ENCODE measurements at places on chromosomes 3 and 15.

DNA sequence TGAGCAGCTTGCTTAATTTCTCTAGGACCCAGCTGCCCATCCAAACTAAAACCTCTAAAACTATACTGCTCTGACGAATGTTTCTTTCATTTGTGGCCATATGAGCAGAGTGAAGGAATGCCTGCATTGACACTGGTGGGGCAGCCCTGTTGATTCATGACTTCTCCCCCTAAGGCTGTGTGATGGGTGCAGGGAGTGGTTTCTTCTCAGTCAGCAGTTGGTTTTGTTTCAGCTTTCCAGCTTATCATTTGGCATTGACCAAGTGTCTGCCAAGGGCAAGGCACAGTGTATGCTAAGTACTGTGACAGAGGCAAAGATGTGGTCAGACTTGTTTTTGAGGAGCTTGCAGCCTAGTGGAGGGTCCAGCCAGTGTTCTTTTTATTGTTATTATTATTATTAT lies 4.7 kb downstream of the ABHD6 start:
- no peak for DNase-seq

- DNase-seq, result no peak
Measured at GRCh38 chr3:37259291-37259690, 84.9 kb upstream of the LRRFIP2 start.

- DNase-seq, result no peak
Measured at GRCh38 chr3:197007953-197008352, 21.7 kb downstream of the MELTF start.

DNA sequence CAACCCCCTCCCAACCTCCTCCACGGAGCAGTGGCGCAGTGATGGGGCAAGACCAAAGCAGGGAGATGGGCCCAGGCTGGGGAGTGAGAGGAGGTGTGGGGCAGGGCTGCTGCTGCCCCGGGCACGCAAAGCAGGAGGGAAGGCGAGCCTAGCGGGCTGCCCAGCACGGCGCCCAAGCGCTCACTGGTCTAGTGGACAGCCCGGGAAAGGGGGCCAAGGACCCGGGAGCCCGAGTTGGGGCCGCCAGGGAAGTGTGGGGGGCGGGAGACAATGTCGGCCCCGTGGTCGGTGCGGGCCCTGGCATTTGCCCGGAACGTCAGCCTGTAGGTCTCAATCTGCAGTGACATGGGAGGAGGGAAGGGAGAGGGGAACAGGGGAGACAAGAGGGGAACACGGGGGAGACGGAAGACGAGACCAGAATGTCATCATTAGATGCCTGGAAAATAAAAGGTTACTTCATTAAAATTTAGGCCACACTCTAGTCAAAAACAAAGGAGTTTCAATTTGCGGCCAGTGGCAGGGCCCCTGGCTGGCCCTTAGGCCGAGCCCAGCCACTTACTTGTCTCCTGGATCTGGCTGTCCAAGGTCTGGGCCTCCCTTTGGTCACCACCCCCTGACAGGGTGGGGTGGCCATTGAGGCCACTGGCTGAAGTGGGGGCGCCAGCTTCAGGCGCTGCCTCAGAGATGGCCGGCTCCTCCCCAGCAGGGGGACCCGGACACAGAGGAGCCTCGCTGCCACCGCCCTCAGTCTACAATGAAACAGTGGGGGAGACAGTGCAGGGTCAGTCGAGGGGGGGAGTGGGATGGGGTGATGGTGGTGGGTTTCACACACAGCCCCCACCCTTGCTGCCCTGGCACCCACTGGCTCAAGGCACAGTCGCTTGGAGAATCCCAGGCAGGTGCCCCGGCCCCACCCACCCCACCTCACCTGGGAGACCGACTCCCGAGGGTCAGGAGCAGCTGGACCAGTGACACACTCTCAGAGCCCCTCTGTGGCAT lies 50.0 kb downstream of the DHX30 start:
- no peak for DNase-seq

GRCh38 chr3:63945558-63946096 lies 33.4 kb upstream of the SCAANT1 start:
- no peak for DNase-seq

- no peak for DNase-seq
Measured at GRCh38 chr3:23952646-23953045, 7.6 kb downstream of the NR1D2 start.

DNA sequence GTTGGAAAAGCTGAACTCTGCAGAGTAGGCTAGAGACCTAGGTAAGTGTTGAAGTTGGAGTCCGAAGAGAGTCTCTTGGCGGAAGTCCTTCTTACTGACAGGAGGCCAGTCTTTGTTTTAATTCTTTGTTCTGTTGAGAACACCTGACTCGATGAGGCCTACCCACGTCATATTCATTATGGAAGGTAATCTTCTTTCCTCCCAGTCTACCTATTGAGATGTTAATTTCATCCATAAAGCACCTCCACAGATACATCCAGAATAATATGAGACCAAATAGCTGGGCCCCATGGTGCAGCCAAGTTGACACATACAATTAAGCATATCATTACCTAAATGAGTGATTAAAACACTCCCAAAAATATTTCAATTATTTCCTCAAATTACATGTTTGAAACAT lies 515.5 kb downstream of the CADM2 start:
- DNase-seq, result no peak

GRCh38 chr15:75827691-75828090 lies 15.6 kb upstream of the UBE2Q2 start:
- no peak for DNase-seq

DNA sequence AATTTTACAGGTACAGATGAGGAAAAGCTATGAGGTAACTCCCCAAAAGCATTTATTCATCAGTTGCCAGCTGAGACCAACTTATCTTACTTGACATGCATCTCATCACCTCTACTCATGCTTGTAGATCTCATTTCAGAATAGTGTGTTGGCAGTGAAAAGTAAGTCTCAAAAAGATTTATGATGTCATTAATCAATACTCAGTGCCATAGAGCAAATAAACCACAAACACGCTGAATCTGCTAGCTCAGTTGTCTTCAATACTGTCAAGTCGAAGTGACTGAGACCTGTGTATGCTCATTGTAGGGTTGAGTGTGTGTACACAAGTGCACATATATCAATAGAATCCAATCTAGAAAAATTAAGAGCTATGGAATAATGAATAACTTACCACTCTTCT lies 413.5 kb downstream of the CNTN3 start:
- DNase-seq, result no peak

GRCh38 chr3:9403463-9403862 lies 6.0 kb downstream of the SETD5 start:
- no peak for DNase-seq
